ENCODE measurements at places on chromosomes 12 and 14.

DNA sequence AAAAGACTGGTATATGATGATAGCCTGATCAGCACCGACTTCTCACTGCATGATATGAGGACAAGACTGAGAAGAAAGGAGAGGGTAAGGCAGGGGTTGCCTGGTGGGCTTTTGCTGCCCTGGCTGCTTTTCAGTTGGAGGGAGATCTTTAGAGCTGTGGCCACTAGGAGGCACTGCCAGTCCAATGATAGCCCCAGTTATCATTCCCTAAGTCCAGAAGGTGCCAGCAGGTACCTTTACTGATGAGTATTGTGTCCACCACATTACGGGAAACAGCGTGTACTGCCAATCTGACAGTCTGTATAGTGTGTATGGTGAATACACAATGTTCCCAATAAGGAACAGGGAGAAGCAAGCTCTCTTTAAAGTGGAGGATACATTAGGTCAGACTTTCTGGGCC is 55.8 kb upstream of the CCDC175 start:
- peak; percentile 74 for DNase-seq

GRCh38 chr12:94817695-94818075 is 167.3 kb upstream of the TMCC3 start:
- no peak for DNase-seq

- no peak for DNase-seq
Observed at GRCh38 chr12:63070709-63071108, 80.3 kb downstream of the AVPR1A start.

DNA sequence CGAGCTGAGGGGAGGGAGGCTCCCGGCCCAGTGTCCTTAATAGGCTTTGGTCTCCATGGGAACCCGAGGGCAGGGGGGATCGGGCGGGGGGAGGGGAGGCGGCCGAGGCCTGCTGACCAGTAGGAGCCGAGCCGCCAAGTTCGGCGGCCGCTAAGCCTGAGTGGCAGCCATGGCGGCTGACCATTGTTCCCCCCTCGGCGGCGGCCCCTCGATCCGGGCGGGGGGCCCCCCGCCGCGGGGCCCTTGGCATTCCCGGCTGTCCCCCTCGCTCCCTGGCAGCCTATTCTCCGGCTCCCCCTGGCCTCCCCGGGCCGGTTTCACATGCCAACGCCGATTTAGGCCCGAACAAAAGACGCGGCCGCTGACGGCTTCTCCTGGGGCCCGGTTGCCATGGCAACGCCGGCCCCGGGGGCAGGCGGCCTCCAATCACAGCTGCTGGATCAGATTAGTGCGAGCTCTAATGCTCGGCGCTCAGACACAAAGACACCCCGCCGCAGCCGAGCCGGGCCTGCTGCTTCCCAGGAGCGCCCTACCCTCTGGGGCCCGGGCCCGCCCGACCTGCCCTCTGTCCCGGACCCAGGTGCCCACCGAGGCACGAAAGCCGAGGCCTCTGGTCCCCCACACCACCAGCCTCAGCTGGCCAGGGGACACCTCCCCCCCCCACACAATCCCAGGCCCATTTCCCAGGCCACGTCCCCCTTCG is 7.3 kb downstream of the MSI1 start:
- peak; percentile 100 for DNase-seq

DNA sequence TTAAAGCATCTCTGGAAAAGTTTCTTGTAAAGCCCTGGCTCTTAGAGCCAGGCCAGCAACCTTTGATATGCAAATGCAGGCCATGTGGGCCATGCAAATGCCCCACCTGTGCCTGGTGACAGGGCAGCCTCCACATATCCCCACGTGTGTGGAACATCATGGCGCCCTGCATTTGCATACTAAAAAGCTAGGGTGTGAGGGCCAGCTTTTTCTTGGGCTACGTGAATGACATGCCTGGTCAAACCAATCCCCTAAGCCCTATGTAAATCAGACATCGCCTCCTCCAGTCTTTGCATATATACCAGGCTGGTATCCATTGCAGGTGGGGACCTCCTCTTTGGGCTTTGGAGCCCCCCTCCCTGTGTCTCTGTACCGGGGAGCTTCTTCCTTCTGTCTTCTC is 6.4 kb downstream of the CSRP2 start:
- DNase-seq = no peak

DNA sequence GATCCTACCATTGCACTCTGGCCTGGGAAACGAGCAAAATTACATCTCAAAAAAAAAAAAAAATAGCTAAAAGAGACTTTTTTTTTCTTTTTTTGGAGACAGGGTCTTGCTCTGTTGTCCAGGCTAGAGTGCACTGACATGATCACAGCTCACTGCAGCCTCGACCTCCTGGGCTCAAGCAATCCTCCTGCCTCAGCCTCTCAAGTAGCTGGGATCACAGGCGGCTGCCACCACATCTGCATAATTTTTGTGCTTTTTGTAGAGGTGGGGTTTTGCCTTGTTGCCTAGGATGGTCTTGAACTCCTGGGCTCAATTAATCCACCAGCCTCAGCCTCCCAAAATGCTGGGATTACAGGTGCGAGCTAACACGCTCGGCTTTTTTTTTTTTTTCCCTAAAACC is 11.3 kb downstream of the RALGAPA1 start:
- no peak for DNase-seq

Measured in neural progenitor cell (in vitro differentiated cells).